ENCODE measurements at places on chromosomes 2 and 18.

- no peak for DNase-seq
Observed at GRCh38 chr2:67412424-67412823, 15.3 kb downstream of the ETAA1 start.

GRCh38 chr18:48798334-48799245 is 152.2 kb downstream of the SMAD7 start:
- DNase-seq, result no peak

- no peak for DNase-seq
Observed at GRCh38 chr2:216583147-216583546, 50.1 kb upstream of the IGFBP2 start.

- DNase-seq, result no peak
Observed at GRCh38 chr2:197184959-197185586, 125.5 kb downstream of the ANKRD44 start.

DNA sequence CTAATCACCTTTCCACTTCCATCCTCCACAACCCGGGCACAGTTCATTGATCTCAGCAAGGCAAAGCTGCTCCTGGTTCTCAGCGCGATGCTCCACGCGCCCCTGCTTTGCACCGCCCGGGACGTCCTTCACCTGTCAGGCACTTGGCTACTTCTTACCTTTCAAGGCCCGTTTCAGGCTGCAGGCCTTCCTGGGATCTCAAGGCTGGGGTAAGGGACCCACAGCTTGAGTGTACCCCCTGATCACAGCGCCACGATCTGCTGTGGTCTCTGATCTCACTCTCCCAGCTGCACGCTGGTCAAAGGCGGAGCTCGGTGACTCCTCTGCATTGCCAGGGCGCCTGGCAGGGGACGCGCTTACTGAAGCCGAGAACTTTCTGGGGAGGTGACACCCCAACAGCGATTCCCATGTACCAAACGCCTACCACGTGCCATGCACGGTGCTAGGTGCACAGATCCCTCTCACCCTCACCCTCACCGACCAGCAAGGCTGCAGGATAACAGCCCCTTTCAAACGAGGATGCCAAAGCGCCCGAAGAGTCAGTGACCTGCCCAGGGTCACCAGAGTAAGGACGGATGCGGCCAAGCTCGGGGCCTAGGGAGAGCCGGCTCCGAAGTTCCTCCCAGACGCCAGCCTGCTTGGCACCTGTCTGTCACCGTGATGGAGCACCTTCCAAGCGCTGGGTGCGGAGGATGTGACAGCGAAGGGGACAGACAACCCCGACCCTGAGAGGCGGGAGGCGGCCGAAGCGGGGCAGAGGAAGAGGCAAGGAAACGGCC is 818 bp downstream of the ITGB1BP1 start:
- no peak for DNase-seq

- no peak for DNase-seq
Observed at GRCh38 chr2:8529706-8530277, 152.1 kb upstream of the ID2 start.

DNA sequence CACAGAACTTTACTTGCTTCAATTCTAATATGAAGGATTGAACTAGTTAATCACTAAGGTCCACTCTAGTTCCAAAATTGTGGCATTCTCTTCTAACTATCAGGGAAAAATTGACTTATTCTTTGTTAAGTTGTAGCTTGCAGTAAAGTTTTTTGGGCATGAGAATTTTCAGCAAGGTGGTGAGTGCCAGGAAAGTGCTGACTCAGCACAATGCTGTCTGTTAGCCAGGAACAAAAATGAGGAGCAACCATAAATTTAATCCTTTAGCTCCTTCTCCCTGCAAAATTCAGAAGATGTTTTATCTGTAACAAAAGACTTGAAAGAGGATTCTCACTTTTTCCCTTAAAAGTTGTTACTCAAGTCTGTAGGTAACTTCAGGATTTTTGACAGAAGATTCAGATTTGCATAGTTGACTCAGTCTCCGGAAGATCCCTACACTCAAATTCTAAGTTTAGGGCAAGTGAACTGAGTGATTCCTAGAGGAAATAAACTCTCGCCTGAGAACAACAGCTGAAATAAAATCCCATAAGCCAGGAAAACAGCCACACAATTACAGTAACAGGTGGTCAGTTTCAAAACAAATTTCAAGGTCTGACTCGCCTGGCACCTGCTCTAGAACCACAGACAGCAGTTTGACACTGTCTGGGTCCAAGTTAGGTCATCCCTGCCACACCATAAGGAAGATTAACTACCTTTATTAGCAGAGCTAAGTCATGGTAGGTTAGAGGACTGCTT is 20.2 kb upstream of the DARS1 start:
- no peak for DNase-seq

GRCh38 chr2:65390134-65390533 is 42.3 kb downstream of the SPRED2 start:
- no peak for DNase-seq

DNA sequence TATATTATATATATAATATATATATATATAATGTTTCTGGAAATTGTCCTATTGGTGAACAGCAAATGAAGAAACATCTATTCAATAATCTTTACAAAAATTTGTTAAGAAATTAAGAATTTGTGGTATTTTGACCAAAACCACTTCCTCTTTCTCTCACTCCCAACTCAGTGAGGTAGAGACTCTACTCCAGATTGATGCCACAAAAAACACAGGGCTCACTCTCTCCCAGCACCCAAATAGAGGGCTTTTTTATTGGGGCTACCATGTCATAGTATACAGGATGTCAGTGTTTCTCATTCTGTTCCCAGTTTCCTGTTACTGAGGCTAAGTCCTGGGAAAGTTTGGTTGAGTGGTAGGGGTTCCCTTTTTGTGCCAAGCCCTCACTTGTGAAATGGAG is 1155.4 kb downstream of the BCL11A start:
- DNase-seq, result no peak

DNA sequence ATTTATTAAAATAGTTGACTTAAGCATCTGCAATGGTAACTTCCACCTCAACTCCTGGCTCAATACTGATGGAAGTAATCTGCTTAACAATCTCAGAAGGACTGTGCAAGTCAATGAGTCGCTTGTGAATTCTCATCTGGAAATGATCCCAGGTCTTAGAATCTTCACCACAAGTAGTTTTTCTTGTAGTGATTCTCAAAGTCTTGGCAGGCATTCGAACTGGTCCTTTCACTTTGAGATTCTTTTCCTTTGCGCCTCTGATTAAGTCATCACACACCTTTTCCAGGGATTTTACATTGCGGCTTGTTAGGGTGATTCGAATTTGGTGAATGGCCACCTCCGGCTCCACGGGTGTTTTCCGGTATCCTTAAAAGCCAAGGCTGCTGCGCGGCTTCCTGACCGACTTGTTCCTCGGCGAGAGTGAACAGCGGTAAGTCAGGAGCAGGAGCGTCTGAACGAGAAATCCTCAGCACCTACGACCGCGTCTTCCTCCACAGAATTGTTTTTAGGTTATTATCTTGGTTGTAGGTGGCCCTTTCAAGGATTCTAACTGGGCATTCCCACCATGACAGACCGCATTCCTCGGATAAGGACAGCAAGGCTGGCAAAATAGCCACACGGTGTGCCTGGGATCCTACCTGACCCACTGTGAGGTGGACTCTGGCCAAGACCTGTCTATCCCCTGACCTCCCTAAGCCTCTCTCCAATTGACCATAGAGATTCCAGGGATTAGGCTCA is 23.8 kb upstream of the SLC20A1 start:
- DNase-seq, result no peak

DNA sequence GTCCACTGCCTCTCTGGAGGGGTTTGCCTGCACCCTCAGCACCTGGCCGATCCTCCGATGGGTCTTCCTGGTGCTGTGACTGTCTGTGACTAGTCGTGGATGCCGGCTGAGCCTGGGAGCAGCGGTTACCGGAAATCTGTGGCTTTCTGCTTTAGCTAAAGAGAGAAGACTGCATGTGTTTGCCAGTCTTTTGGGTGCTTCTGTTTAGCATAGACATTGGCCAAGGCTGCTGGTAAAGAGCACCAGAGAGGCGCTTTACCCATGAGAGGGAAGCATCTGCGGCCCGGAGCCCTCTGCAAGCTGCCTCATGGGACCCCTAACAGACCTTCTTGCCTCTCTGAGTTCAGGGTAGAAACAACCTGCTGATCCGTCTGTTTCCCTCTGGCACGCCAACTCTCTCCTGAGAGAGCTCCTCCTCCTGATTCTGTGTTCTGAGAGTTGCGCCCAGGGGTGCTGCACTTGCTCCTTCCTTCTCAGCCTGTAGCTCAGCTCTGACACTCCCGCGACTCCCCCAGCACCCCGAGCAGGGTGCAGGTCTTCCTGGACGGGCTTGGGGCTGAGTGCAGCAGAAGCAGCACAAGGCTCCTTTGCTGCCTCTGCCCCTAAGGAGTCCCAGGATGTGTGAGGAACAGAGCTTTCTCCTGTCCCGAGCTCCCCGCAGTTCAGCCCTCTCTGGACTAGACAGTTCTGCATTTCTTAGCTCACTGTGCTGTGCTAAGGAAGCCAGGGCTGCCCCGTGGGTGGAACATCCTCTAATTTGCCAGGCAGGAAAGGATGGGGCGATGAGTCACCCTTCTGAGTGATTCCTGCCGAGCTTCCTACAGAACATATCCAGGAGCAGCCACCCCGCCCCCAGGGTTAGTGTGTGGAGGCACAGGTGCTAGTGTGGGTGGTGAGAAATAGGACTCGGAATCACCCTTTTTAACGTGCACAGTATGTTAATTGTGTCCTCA is 203.2 kb downstream of the SH3RF3 start:
- DNase-seq, result no peak

GRCh38 chr2:9844036-9844483 is 786 bp downstream of the TAF1B start:
- DNase-seq, result no peak

- no peak for DNase-seq
Observed at GRCh38 chr2:9707008-9707407, 76.2 kb upstream of the YWHAQ start.

GRCh38 chr18:54743605-54743995 is 84.7 kb upstream of the RAB27B start:
- DNase-seq, result no peak

- DNase-seq, result no peak
Observed at GRCh38 chr2:237121321-237121720, 35.6 kb downstream of the COPS8 start.

GRCh38 chr18:76801567-76802505 is 20.5 kb upstream of the ZNF236 start:
- no peak for DNase-seq

GRCh38 chr2:101762451-101763171 is 65.1 kb downstream of the MAP4K4 start:
- DNase-seq, result no peak

DNA sequence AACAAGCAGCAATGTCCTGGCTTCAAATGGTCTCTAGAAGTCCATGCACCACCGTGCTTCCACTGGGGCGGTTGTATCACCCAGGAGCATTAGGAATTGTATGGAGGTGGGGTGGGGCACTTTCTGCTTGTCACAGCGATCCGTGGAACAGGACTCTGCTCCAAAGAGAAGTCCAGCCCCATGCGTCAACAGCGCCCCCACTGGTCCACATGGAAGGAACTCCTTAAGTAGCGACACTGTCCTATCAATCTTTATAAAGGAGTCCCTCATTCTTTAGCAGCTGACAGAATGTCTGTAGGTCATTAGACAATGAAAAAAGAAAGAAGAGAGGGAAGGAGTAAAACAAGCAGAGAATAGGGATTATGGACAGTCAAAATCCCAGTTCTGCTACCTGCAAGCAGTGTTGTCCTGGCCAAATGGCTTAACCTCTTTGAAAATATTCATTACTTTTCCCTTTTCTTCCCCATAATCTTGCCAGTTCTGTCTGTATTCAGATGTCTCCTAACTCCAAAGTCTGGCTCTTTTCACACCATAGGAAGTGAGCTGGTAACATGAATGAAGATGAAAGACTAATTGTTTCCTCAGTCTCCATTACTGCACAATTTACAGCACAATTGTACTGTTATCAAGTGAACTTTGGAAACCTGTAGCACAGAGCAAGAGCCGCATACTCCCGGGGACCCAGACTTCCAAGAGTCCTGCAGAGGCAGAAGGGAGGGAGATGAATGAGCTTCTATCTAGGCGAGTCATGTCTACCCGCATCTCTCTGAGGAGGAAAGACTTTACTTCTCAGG is 9.9 kb downstream of the NFE2L2 start:
- DNase-seq, result no peak
